GM12878 (cell line): ENCODE measurements at places on chromosomes 1 and 21. TPM values are rescaled to one million over a fixed set of nuclear protein-coding genes. Genes with fewer than 3 reads are reported as not detected.
A peak's percentile ranks its signal among the peaks of the same experiment; 100 is the strongest.

GOLT1A gene
- not detected in 2 replicates for total RNA-seq

DNA sequence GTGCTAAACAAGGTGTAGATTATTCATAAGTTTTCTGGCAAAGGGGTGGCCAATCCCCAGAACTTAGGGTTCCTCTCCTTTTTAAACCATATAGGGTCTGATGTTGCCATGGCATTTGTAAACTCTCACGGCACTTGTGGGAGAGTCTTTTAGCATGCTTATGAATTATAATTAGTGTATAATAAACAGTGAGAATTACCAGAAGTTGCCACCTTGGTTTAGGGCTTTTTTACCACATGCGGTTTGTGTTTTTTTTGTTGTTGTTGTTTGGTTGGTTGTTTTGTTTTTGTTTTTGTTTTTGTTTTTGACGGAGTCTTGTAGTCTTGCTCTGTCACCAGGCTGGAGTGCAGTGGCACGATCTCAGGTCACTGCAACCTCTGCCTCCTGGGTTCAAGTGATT is 8.9 kb upstream of the LAX1 start:
- no peaks in the 10 kb centered on the region for H3K27me3 ChIP-seq
- DNase-seq: no peak
- no peak overlapping the region for H3K4me3 ChIP-seq
- peaks cover 19% of the 10 kb centered on the region for H3K4me1 ChIP-seq
- H3K36me3 ChIP-seq: no peaks in the 10 kb centered on the region
- H3K27ac ChIP-seq: no peak overlapping the region

UMODL1 gene
- total RNA-seq: 0.05 TPM in 1 of 2 replicates, not detected in the other

DNA sequence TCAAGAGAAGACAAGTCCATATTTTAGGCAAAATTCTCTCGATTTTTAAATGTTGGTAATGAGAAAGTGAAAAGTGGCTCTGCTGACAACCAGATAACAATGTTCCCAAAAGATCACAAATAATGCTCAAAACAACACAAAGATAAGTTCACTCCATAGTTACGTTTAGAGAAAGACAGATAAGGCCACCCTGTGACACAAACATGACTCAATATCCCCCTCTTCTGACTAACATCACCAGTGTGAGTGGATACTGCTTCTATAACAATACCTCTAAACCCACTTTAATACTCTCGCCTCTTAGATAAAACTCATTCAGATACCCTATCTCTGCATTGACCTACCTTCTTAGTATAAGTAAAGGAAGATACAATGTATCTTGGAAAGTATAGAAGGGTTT is 51.2 kb upstream of the RGS7 start:
- H3K27me3 ChIP-seq: no peaks in the 10 kb centered on the region
- H3K4me1 ChIP-seq: no peaks in the 10 kb centered on the region
- no peak for DNase-seq
- H3K36me3 ChIP-seq: no peaks in the 10 kb centered on the region

DNA sequence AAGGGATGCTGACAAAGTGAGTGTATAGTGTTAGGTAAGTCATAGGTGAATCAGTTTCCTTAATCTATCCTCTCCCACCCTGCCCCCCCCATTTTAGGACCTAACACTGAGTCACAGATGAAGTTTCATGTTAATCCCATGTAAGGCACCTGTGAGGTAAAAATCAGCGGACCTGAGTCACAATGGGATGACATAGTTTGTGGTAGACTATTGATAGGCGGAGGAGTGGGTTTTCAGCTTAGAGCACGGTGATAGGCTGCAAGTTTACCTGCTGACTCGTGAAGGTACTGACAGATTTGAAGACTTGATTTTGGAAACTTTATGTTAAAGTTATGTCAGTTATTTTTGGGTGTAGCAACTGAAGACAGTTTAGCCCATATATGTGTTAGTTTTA is 1.7 kb downstream of the TOR1AIP1 start:
- no peaks in the 10 kb centered on the region for H3K36me3 ChIP-seq
- no peaks in the 10 kb centered on the region for H3K27me3 ChIP-seq
- peak overlapping the region; percentile 93 for H3K4me3 ChIP-seq
- H3K27ac ChIP-seq: peak overlapping the region; percentile 96
- DNase-seq: peak; percentile 56
- H3K4me1 ChIP-seq: peaks cover 8% of the 10 kb centered on the region; the same call in 1 of the 2 replicates

- H3K27ac ChIP-seq: no peak overlapping the region
- no peaks in the 10 kb centered on the region for H3K27me3 ChIP-seq
- no peaks in the 10 kb centered on the region for H3K36me3 ChIP-seq
- H3K4me3 ChIP-seq: no peak overlapping the region
- no peak for DNase-seq
Observed at GRCh38 chr21:15080526-15080925, 15.7 kb upstream of the NRIP1 start.

- no peak overlapping the region for H3K4me3 ChIP-seq
- no peaks in the 10 kb centered on the region for H3K36me3 ChIP-seq
- no peaks in the 10 kb centered on the region for H3K27me3 ChIP-seq
- H3K27ac ChIP-seq: no peak overlapping the region
Observed at GRCh38 chr1:163824006-163824405, 502.3 kb downstream of the NUF2 start.

SMPDL3B gene
- 1.9 TPM in 2 replicates for total RNA-seq

DNA sequence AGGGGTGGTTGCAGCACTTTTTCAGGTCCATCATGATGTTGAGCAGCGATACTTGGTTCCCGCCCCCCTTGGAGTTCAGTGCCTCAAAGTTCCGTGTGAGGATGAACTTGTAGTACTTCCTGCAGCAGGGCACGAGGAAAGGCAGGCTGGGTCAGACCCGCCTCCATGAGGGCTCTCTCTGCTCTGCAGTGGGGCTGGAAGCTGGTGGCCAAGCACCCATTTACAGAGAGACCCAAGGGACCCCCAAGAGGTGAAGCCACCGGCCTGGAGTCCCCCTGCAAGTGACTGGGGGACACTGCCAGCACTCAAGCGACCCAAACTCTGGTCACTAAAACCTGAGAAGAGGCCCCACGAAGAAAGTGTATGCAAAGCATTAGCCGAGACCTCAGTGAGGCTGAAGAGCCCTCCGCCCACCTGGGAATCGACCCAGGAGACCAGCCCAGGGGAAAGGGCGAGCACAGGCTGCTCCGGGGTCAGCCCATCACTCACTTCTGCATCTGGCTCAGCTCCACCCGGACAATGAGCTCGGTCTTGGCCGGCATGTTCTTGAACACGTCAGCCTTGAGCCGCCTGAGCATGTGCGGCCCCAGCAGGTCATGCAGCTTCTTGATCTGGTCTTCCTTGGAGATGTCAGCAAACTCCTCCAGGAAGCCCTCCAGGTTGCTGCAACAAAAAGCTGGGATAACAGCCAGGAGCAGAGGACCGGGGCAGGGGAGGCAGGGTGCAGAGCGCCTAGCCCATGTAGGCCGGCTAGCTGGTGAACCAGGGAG is 45.2 kb downstream of the CHD5 start:
- no peaks in the 10 kb centered on the region for H3K27me3 ChIP-seq
- H3K4me1 ChIP-seq: no peaks in the 10 kb centered on the region
- no peak overlapping the region for H3K4me3 ChIP-seq
- no peak overlapping the region for H3K27ac ChIP-seq
- H3K36me3 ChIP-seq: no peaks in the 10 kb centered on the region
- DNase-seq: no peak

- H3K27me3 ChIP-seq: no peaks in the 10 kb centered on the region
- no peak overlapping the region for H3K27ac ChIP-seq
- no peak for DNase-seq
- no peaks in the 10 kb centered on the region for H3K36me3 ChIP-seq
Observed at GRCh38 chr1:244012202-244012601, 38.9 kb upstream of the ZBTB18 start.

DNA sequence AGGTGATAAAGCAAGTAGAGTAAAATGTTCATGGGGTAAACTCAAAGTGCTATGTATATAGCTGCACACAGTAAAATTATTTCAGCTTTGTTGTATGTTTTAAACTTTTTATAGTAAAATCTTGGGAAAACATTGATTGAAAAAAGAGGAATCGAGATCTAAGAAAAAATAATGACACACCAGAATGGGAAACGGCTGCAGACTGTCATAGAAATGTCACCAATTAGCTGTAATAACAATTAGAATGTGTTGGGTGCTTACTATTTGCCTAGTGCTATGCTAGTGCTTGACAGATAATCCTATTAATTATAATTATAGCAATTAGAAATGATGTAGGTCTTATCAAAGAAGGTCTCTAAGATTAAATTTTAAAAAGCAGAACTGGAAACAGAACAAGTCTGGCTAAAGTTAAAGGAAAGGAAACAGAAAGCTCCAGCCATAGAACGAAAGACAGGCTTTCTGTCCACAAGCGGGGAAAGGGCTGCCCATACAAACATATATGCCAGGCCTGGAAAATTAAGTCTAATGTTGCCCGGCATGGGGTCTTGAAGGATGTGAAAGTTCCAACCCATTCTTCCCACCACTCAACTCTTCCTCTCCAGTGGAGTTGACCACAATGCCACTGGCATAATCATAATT is 5.0 kb downstream of the PCNX2 start:
- H3K27me3 ChIP-seq: no peaks in the 10 kb centered on the region
- no peak for DNase-seq
- H3K27ac ChIP-seq: no peak overlapping the region
- H3K36me3 ChIP-seq: no peaks in the 10 kb centered on the region

TFF3 gene
- total RNA-seq: 0.74 TPM in 1 of 2 replicates, not detected in the other

- H3K4me3 ChIP-seq: no peak overlapping the region
- H3K27me3 ChIP-seq: no peaks in the 10 kb centered on the region
- H3K27ac ChIP-seq: no peak overlapping the region
- DNase-seq: no peak
- H3K36me3 ChIP-seq: no peaks in the 10 kb centered on the region
Observed at GRCh38 chr1:237542525-237543418, 347.9 kb downstream of the ZP4 start.

DNA sequence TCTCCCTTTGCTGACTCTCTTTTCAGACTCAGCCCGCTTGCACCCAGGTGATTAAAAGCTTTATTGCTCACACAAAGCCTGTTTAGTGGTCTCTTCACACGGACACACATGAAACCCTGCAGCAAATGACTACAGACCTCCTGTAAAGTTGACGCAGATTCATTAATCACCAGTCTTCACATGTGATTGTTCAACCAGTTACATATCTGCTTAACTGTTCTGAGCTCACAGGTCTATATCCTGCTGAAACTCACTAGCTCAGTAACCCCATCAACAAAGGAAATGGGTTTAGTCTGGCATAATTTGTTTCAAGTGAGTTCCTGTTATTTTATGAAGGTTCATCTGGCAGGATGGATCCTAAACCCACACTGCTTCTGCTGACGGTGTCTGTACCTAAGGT is 68.4 kb upstream of the GJA8 start:
- DNase-seq: no peak
- no peak overlapping the region for H3K4me3 ChIP-seq
- no peaks in the 10 kb centered on the region for H3K36me3 ChIP-seq

C1QA gene
- total RNA-seq: 0.24 and 0.59 TPM in 2 replicates

IFNLR1 gene
- total RNA-seq: 3.9 and 5.1 TPM in 2 replicates

DNA sequence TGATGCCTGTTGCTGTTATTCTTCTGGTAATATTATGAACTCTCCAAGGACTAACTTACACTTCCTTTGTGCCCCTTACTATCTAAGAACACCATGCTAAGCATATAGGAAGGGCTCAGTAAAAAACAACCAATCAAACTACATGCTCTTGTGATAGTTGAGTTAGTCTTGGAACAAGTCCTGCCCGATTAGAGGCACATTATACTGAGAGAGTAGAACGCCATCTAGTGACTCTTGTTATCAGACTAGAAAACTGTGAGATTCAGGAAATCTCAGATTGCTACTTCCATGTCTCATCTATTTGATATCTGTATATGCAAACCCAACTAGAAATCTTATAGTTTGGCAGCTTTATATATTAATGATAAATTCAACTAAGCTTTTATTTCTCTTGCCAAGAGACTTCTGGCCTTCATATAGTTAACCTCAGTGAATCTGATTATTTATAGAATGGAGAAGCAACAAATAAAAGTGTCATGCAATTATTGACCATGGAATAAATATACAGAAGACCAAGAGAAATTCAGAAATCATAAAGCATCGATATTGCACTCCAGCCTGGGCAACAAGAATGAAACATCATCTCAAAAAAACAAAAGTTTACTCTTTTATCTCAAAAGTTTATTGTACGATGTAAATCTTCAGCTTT is 7.8 kb upstream of the SRRM1 start:
- H3K27ac ChIP-seq: no peak overlapping the region
- no peaks in the 10 kb centered on the region for H3K27me3 ChIP-seq
- DNase-seq: no peak
- H3K36me3 ChIP-seq: no peaks in the 10 kb centered on the region
- no peak overlapping the region for H3K4me3 ChIP-seq

- no peaks in the 10 kb centered on the region for H3K27me3 ChIP-seq
- H3K27ac ChIP-seq: no peak overlapping the region
- no peak for DNase-seq
- H3K36me3 ChIP-seq: no peaks in the 10 kb centered on the region
- no peaks in the 10 kb centered on the region for H3K4me1 ChIP-seq
Observed at GRCh38 chr1:211469938-211470529, 21.9 kb downstream of the RD3 start.

GRCh38 chr1:240217403-240217802 is 125.7 kb downstream of the FMN2 start:
- H3K4me3 ChIP-seq: no peak overlapping the region
- no peak overlapping the region for H3K27ac ChIP-seq
- no peaks in the 10 kb centered on the region for H3K27me3 ChIP-seq
- no peaks in the 10 kb centered on the region for H3K36me3 ChIP-seq
- no peak for DNase-seq
- no peaks in the 10 kb centered on the region for H3K4me1 ChIP-seq

C1orf115 gene
- total RNA-seq: 4.6 and 5.0 TPM in 2 replicates

GRCh38 chr1:108121358-108122143 is 78.6 kb downstream of the SLC25A24 start:
- H3K27me3 ChIP-seq: no peaks in the 10 kb centered on the region; the same call in 1 of the 2 replicates
- no peak overlapping the region for H3K27ac ChIP-seq
- H3K4me3 ChIP-seq: no peak overlapping the region
- no peak for DNase-seq
- H3K36me3 ChIP-seq: no peaks in the 10 kb centered on the region

- H3K4me3 ChIP-seq: no peak overlapping the region
- no peaks in the 10 kb centered on the region for H3K4me1 ChIP-seq
- no peak for DNase-seq
- no peak overlapping the region for H3K27ac ChIP-seq
- peaks cover 2% of the 10 kb centered on the region for H3K36me3 ChIP-seq
Observed at GRCh38 chr1:58660105-58660504, 39.8 kb downstream of the MYSM1 start.

DNM3 gene
- 0.05 and 0.08 TPM in 2 replicates for total RNA-seq

S1PR1 gene
- 37.6 and 40.8 TPM in 2 replicates for total RNA-seq

DNA sequence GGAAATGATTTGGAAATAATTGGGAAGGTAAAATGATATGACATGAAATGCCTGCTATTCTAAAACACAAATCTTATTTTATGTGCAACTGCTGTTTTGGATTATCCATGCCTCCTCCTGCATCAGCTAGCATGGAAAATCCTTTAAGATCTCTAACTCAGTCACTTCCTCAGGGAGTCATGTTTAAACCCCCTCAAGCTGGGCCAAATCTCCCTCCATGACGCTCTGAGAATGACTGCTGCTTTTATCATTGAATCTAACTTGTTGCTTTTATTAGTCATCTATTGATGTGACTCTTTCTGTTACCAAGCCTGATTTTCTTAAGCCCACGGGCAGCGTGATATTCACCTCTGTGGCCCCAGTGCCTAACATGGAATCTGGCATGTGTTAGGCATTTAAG is 324.8 kb downstream of the DISC1 start:
- H3K27ac ChIP-seq: no peak overlapping the region
- no peaks in the 10 kb centered on the region for H3K4me1 ChIP-seq
- DNase-seq: no peak
- no peaks in the 10 kb centered on the region for H3K36me3 ChIP-seq
